Activated CD4-positive, alpha-beta T cell treated with anti-CD3 and anti-CD28 coated beads, Interleukin-2, amount 50 U/mL, for 24 hours (primary cell): ENCODE measurements at places on chromosomes 1 and 21.

DNA sequence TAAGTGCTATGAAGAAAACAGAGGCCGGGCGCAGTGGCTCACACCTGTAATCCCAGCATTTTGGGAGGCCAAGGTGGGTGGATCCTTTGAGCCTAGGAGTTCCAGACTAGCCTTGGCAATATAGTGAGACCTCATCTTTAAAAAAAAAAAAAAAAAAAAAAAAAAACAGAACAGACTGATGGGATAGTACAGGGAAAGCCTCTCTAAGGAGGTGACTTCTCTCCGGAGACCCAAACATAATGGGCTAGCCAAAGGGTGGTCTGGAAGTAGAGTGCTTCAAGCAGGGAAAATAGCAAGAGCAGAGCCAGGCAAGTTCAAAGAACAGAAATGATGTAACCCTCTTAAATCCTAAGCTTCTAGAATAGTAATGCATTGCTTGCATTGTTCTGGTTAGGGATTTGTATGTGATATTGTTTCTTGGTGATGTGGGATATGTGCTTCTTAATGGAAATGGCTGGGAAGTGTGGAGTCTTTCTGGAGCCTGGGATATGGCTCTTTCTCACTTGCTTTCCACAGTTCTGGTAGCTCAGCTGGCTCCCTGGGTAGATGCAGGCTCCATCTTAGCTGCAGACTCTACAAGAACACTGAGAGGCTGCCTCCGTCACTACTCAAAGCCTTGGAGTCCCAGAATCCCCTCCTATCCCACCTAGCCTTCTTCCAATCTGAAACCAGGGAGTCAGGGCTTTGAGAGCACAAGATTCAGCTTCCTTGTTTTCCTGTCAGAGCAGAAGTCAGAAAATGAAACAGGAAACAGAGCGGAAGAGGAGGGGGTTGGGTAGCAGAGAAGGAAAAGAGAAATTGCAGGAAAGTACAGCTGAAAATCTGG is 1.9 kb upstream of the PIGV start:
- no peak for DNase-seq

DNA sequence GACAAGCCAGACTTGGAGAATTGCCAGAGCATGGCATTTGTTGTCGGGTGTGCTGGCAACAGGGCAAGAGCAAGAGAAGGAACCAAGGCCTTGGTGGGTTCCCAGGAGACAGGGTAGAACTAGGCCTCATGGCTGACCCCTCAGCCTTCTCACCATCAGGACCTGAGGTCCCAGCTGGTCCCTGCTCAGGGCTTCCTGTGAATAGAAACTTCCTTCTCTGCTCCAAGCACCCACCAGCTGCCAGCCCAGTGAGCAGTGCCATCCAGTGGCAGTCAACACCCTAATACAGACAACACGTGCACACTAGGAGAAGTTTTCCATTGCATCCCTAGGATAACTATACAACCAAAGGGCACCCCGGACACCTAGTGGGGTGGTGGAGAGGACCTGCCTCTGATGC is 22.8 kb downstream of the S100A6 start:
- DNase-seq, result no peak

DNA sequence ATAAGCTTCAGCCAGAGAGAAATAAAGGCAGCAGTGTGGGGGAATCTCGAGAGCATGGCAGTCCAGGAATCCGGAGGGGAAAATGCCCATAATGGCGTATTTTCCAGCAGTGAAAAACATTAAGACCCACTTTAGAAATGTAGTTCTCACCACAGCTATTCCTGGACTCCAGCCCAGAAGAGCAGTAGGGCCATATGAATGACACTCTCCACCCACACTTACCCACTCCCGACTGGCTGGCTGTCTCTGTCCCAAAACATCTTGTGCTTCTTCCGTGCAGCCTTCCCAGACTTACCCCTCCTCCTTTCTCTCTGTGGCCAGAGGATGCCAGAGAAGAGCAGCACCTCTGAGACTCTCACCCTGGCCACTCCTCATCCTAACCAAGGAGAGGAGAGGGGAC is 56.4 kb downstream of the TRABD2B start:
- no peak for DNase-seq

- DNase-seq, result no peak
Observed at GRCh38 chr21:20729376-20729775, 268.8 kb upstream of the NCAM2 start.

DNA sequence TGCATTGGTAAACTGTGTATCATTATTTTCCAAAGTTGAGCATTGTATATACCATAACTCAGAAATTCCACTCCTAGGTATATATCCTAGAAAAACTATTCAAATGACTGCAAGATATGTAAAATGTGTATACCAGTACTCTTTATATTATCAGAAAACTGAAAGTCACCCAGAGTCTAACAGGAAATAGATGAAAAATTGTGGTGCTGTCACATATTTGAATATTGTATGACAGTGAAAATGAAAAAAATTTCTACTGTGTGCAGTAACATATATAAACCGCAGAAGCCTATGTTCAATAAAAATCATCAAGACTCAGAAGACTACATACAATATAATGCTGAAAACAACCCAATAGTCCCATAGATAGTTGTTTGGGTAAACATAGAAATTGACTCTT is 74.4 kb upstream of the LYPLAL1 start:
- DNase-seq, result no peak

DNA sequence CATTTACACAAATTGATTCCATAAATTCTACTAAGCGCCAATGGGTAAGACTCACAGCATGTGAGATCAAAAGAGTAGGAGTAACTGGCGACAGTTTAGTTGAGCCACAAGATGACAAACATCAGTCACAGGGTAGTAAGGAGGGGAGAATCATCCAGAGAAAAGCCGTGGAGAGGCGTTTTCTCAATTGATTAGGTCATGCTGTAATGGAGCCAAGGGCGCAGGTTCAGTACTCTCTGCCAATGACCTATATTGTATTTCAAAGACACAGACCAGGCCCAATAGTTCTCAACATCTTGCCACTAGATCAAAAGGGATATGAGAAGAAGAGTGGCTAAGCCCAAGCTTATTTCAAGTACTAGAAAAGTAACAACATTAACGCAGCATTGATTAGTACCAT is 467.5 kb downstream of the SMYD3 start:
- DNase-seq, result no peak

DNA sequence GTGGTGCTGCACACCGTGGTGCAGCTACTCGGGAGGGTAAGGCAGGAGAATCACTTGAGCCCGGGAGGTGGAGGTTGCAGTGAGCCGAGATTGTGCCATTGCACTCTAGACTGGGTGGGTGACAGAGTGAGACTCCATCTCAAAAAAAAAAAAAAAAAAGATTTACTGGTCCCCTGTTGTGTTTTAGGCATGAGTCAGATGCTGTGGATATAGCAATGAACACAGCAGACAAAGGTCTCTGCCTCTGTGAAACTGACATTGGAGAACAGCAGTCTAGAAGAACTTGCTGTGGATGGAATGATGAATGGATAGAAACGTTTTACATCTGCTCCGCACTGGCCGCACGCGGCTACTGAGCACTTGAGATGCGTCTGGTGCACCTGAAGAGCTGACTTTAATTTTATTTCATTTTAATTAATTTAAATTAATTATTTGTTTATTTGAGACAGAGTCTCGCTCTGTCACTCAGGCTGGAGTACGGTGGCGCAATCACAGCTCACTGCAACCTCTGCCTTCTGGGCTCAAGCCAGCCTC is 24.5 kb upstream of the EPHA2 start:
- no peak for DNase-seq

DNA sequence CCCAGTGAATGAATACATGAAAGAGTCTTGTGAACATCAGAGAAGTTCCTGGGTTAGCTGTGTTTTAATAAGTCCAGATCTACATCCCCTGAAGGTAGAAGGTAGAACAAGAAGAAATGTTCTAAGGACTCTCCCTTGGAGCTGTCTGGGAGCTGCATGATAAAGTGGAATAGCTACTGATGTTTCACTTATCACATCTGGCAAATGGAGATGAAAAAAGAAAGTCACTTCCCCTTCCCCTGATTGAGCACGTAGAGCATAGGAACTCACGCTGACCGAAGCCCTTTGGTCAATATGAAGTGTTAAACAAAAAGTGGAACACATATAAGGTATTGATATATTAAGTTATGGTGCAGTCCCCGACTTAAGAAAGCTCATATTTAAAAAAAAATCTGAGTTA is 53.2 kb upstream of the PARP1 start:
- no peak for DNase-seq

- no peak for DNase-seq
Observed at GRCh38 chr1:222392556-222392955, 155.3 kb downstream of the HHIPL2 start.

DNA sequence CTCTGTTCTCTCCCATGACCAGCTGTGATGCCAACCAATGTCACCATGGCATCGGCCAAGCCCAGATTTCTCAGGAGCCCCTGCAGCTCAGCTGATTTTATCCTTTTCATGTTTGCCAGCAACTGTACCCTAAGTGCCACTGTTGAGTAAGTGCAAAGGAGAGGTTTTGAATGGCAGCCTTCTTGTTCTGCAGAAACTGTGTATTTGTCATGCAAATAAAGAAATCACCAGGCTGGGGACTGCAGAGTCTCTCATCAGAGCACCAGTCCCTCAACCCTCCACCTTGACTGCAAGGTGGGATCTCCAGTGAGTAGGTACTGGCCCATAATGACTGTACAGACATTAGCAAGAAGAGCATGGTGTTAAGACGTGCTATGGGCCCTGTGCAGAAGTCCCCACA is 26.6 kb downstream of the C8B start:
- no peak for DNase-seq

DNA sequence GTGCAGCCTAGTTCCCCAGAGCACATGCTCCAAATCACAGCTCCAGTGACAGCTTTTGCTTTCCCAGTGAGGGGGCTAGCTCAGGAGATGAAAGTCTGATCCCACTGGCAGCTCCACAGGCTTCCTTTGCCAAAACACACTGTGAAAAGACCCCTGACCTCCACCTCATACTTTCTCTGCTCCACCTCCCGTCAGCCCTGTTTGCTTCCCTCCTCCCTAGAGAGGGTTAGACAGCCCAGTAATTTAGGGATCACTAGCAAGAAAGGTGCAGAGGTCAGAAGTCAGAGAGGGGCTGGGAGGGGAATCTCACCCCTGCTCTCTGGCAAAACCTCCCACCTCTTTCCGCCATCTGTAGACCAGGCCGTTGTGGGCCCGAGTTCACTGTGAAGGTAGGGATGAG is 62.8 kb downstream of the PLXNA2 start:
- no peak for DNase-seq

DNA sequence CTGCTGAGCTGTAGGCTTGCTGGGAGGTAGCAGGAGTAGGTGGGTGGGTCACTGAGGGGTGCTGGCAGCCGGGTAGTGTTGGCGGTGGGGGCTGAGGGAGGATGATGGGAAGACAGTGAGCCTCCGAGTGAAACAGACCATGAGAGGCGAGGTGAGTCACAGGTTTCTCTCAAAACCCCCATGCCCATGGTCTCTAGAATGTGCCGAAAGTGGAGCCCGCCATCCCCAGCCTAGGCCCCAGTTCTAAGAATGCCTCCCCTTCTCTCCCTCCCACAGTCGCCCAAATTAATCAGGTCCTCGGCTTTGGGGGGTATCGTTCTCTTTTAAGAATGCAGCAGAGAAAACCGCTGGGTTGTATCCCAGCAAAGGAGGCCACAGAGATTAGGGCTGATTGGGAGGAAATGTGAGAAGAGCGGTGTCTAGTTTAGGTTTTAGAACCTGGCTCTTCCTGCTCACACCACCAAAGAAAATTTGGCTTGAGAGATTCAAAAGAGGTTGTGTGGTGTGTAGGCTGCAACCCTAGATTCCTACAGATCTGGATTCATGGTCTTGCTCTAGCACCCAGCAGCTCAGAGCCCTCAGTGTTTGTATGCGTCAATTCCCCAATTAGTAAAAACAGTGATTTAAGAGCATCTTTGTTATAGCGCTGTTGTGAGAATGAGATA is 27.7 kb upstream of the IL19 start:
- DNase-seq, result no peak
